ENCODE measurements at places on chromosomes 1 and 21.

DNA sequence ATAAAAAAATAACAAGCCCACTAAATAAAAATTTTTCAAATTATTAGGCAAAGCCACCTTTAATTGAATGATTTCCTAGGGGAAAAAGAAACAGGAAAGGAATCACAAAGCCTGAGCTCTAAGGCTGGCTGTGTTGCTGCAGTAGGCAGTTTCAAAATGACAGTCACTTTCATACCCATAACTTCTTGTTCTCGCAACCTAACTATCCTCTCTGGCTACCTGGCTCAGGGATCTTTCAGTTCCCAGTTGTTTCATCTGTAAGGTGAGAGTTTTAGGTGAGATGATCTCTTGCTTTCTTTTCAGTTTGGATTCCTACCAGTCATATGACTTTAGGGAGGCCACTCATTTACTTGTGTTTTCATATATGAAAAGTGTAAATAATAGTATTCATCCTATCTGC is 226.1 kb downstream of the ASTN1 start:
- peak; percentile 8 for DNase-seq

GRCh38 chr1:103953386-103953785 is 203.7 kb downstream of the AMY1C start:
- peak; percentile 36 for DNase-seq

DNA sequence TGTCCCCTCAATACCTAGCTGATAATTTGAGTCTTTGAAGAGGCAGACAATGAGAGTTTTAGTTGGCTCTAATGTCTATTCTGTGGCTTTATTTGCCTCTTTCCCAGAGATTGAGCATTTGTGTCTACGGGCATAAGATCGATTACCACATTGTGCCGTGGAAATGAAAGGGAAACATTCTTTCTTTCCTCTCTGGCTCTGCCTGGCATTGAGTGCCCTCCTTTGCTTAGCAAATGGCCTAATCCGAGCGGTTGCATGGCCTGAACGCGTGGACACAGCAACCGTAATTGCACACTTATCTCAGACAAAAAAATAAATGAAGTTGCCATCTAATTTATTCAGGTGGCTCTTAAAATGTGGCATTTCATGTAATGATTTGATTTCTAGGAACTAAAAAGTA is 247.9 kb downstream of the ADGRL2 start:
- DNase-seq: no peak

- peak; percentile 96 for DNase-seq
Measured at GRCh38 chr1:28199328-28200233, 23.1 kb upstream of the PTAFR start.

DNA sequence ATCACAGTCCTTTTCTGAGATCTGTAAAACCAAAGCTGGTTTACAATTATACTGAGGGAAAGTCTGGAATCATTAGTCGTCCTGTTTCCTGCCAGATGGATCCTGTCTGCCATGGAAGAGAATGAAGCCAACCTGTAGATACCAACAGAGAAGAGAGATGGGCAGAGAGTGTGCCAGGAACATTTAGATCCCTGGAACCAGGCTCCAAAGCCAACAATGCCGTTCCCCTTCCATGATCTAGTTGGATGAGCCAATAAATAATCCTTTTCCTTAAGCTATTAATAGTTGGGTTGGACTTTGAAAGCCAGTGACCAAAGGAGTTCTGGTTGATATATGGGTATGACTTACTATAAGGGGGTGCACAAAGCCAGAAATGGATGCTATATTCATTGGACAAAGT is 15.0 kb downstream of the CAPN8 start:
- DNase-seq: no peak

- no peak for DNase-seq
Measured at GRCh38 chr1:211910113-211910884, 79.7 kb upstream of the LPGAT1 start.
